ENCODE measurements at places on chromosomes 3 and 15.

DNA sequence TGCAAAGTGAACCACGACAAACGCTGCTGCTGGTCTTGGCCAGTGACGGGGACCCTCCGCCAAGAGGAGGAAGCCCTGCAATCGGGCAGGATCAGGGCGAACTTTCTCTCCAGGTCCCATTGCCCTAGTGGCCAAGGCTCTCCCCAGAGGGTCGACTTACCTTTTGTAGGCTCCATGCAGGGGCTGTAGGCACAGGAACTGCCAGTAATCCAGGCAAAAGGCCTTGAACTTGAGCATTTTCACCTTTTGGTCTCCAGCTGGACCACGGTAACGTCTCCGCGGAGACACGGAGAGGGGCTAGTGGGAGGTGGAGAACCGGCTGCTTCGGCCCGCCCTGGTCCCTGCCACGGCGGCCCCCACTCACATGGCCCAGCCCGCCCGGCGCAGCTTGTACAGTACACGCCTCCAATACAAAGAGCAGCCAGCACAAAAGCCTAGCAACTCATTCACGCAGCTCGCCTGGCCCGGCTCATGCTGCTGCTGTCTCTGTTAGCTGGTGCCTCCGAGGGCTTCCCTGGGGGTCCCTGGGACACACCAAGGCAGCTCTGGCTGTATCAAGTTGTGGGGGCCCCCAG lies 31.0 kb downstream of the IQSEC1 start:
- no peak for DNase-seq

DNA sequence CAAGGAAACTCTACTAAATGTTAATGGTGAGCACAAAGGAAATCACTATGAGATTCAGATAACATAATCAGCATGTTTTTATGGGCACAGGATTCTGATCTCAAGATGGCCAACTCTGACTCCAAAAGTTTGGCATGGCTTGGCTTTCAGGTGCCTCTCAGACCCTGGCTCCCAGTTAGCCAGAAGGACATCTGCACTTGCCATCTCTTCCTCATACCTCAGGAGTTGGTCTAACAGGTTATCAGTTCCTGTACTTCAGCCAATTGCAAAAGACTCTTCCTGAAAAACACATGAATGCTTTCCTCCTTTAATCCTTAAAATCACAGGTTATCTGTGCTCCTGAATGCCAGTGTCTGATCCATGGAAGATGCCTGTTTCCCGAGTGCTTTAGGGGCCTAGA lies 25.0 kb downstream of the TMPRSS7 start:
- DNase-seq = no peak

GRCh38 chr3:18370672-18371071 lies 54.5 kb downstream of the SATB1 start:
- DNase-seq = no peak

DNA sequence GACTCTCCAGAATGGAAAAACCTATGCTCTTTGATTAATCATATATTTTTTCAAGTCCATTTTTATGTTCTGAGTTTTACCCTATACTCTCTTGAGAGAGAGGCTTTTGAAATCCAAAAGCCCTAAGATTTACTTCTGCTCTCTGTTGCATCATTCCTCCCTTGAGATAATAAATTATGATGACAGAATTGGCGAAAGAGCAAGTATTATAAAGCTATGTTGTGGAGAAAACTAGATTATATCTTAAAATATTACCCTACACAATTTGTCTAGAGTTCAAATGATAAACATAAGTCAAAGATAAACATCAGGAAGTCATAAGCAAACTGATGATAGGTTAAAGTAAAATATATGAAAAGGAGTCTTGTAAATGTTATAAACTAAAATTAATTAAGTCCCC lies 293.4 kb upstream of the MME start:
- DNase-seq = no peak

- peak; percentile 32 for DNase-seq
Observed at GRCh38 chr3:195119461-195120266, 151.3 kb downstream of the XXYLT1 start.

DNA sequence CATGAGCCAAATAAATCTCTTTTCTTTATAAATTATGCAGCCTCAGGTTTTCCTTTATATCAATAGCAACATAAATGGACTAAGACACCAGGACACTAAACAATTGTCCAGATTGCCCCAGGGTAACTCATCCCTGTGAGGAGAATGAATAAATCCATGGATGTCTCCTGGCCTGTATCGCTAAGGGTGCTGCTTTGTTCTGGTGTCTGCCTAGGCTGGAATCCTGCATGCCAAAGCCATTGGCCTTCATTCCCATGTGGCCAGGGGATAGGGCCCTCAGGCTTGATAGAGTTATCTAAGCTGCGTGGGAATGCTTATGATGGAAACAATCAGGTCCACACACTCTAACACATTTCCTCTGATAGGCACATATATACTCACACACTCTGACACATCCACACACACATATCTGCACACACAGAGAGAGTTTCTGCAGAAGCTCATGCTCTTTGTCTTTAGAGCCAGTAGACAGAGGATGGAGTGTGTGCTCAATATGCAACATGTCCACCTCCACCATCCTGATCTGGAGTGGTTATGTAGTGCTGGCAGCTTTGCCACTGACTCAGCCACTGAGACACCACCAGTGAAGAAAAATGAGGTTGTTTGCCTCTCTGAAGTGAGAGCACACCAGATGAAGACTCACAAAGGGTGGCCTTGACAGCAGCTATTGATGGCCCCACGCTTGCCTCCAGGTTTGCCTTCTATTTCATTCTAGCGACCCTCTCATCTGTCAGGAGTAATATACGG lies 24.0 kb upstream of the DGKG start:
- no peak for DNase-seq

GRCh38 chr3:138960417-138960852 lies 13.4 kb downstream of the FOXL2NB start:
- no peak for DNase-seq

GRCh38 chr15:50907601-50908208 lies 778 bp upstream of the AP4E1 start:
- DNase-seq = no peak

DNA sequence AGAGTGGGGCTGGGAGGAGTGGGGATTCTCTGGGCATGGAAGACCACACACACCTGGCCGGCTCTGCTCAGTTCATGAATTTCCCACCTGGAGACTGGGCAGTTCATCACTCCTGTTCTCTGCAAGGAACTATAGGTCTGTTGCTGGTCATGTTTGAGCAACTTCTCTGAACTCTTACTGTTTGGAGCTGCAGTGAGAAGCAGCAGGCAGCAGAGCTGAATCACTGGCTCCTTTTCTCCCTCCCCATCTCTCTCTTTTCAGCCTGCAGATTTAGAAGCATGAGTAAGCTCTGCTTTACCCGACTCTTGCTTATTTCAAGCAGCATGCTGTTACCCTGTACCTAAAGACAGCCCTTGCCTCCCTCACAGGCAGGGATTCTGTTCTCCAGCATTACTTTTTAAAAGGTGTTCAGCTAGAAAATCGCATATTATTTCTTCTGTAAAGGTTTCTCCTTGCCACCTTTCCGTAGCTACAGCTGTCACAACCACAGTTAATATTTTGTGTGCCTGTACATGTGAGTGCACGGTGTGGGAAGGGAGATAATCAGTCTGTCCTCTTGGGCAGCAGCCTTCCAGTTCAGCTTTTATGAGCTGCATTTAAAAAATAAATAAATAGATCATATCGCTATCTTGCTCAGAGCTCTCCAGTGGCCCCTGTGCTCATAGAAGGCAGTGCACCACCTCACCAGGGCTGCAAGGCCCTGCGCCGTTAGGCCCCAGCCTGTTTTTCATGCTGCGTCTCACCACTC lies 131.6 kb downstream of the CHCHD6 start:
- no peak for DNase-seq

DNA sequence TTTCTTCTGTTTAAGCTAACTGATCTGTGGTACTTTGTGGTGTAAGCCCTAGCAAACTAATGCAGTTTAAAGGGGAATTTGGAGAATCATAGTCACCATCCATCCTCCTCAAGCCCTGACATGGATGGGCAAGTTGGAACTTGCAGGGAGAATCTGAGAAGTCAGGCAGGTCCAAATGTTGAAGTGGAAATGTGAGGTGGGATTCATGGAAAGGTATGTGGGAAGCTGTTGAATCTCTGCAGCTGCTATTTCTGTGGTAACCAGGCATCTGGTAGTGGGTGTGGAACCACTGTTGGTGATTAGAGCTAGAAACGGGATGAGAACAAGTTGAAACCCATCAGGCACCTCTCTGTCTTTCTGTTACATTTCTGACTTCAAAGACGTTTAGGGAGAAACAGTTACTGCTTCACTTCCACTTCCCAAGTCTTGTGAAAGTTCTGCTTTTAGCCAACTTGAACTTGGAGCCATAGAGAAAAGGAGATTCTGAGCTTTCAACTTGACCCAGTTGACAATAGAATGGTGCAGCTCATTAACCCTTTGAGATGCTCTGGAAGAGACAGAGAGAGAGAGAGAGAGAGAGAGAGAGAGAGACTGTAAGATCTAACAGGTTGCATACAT lies 38.1 kb upstream of the NMNAT3 start:
- DNase-seq = no peak

DNA sequence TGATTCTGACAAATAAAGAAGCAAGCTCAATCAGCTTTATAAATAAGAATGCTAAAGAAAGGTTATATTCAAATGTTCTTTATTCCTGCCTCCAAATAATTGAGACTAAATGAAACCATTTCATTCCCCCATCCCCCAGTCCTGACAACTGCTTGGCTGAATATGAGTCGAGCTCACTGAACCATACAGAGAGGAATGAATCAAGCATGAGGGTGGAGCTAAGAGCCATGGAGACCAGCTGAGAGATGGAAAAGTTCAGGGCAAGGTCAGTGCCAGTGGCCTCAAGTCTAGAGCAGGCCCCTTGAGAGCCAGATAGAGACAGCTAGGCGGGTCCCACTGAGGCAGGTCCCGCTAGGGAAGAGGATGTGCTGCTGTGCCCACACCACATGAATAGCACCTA lies 188.7 kb upstream of the EIF1B start:
- DNase-seq = peak; percentile 70

- no peak for DNase-seq
Observed at GRCh38 chr3:150239766-150240165, 168.3 kb upstream of the TSC22D2 start.

DNA sequence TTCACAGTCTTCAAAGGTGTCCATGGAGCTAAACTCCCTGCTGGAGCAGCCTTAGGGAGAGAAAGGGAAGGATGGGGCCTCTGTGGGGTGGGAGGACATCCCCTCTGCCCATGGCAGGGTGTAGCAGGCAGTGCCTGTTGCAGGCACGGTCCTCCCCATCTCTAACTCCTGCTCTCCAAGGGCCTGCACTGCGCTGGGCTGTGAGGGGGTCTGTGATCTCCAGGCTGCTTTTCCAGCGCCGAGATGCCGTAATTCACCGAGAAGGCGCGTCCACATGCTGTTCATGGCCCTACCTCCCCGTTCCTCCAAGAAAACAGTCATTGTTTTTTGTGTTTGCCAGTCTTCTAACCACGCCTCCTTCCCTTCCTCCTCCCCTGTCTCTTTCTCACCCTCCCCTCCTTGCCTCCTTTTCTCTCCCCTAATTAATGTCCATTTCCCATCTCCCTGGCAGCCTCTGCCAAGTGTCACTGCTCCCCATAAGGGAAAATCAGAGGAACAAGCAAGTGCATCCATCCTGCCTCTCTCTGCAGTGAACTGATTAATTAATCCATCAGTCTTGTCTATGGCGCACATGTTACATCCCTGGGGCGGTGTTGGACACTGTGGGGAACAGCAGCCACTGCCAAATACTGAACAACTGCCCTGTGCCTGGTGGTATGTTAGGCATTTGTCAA lies 17.7 kb upstream of the LAMP3 start:
- DNase-seq = no peak

- no peak for DNase-seq
Observed at GRCh38 chr3:125318167-125318865, 56.8 kb downstream of the ZNF148 start.

GRCh38 chr15:27824841-27825422 lies 274.2 kb downstream of the OCA2 start:
- no peak for DNase-seq

DNA sequence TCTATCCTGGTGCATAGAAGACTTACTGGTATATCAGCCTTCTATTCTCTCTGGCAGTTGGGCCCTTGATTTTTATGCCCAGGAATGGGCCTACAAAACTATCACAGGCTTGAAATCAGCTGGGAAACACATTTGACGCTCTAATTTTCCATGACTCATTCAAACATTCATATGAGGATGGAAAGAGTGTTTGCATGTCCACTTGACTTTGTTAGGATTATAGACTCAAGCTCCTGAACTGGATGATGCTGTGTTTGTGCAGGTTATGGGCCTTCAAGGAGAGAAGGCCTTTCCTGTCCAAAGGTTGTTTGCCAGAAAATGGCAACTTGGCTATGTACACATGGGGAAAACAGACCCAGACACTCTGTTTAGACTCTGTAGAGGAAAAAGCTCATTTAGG lies 219.9 kb downstream of the GAP43 start:
- no peak for DNase-seq

- DNase-seq = no peak
Observed at GRCh38 chr15:73082812-73083211, 30.5 kb downstream of the NEO1 start.

GRCh38 chr3:119015942-119016341 lies 18.7 kb downstream of the IGSF11 start:
- DNase-seq = no peak

- DNase-seq = no peak
Observed at GRCh38 chr3:144516589-144516988, 545.0 kb downstream of the DIPK2A start.

DNA sequence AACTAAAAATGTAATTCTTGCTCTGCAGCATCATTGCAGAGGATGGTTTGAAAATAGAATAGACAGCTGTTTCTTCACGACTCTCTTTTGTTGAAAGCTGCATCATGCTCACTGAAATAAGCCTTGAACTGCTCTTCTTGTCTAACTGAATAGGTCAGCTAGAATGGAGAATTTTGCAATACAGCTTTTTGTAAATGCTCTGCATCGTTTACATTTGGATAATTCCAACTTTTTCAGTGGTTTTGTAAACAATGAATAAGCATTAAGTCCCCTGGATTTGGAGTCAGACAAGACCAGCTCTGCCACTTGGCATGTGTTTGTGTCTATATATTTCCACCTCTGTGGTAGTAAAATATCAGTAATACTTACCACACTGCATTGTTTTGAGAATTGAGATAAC lies 95.2 kb downstream of the PLSCR2 start:
- peak; percentile 35 for DNase-seq

DNA sequence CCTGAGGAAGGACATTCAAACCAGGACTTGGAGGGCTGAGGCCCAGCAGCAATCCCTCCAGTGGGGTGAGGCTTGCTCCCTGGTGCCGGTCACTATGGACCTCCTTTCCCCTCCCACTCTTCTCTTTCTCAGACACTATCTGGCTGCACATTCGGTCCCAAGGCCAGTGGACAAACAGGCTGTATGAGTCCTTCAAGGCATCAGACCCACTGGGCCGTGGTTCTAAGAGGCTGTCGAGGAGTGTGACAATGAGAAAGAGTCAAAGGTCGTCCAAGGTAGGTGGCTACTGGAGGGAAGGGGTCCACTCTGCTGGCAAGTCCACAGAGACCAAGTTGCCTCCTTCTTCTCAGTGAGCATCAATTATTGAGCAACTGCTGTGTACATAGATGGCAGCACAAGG lies 28.0 kb downstream of the NOX5 start:
- no peak for DNase-seq

GRCh38 chr15:90870354-90871138 lies 2.2 kb downstream of the FURIN start:
- no peak for DNase-seq
